ENCODE measurements at places on chromosomes 6 and 20. TPM values are rescaled to one million over a fixed set of nuclear protein-coding genes. Genes with fewer than 3 reads are reported as not detected.
A peak's percentile ranks its signal among the peaks of the same experiment; 100 is the strongest.

The TSHZ2 gene
- 14.8 TPM for total RNA-seq

DNA sequence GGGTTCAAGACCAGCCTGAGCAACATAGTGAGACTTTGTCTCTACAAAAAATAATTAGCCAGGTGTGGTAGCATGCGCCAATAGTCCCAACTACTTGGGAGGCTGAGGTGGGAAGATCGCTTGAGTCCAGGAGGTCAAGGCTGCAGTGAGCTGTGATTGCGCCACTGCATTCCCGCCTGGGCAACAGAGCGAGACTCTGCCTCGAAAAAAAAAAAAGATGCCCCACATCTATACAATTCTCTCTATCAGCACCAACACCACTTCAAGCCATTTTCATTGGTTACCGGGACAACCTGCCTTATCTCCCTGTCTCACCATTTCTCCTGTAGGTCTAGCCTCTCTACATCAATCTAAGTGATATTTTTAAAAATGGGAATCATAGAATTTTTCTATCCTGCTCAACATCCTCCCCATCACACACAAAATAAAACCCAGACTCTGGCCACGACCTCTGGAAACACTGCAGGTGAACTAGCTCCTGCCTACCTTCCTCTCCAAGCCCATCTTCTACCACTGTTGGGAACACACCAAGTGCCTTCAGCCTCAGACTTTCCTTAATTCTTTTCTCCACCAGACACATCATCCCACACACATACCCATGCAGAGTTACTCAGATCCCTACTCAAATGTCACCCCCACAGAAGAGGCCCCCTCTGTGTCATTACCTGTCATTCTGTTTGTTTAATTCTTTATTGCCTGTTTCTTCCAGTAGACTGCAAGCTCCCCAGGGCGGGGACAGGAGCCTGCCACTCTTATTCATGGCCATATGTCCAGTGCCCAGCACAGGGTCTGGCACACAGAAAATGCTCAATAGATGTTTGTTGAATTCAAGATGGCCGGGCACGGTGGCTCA lies 9.6 kb upstream of the PLTP start:
- H3K27ac ChIP-seq: no peak overlapping the region
- no peaks in the 10 kb centered on the region for H3K36me3 ChIP-seq
- no peaks in the 10 kb centered on the region for H3K27me3 ChIP-seq

DNA sequence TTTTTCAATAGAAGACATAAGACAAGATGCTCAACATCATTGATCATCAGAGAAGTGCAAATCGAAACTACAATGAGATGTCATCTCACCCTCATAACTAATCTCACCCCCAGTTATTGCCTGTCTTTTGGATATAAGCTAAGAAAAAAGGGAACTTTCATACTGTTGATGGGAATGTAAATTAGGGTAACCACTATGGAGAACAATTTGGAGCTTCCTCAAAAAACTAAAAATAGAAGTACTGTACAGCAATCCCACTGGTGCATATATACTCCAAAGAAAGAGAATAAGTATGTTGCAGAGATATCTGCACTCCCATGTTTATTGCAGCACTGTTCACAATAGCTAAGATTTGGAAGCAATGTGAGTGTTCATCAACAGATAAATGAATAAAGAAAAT lies 26.4 kb upstream of the PHF3 start:
- no peaks in the 10 kb centered on the region for H3K4me1 ChIP-seq
- H3K36me3 ChIP-seq: no peaks in the 10 kb centered on the region
- no peak for DNase-seq
- H3K4me3 ChIP-seq: no peak overlapping the region
- no peaks in the 10 kb centered on the region for H3K27me3 ChIP-seq

GRCh38 chr6:37800703-37801604 lies 18.6 kb upstream of the ZFAND3 start:
- H3K36me3 ChIP-seq: no peaks in the 10 kb centered on the region
- H3K4me1 ChIP-seq: no peaks in the 10 kb centered on the region
- no peak overlapping the region for H3K27ac ChIP-seq
- DNase-seq: no peak
- no peaks in the 10 kb centered on the region for H3K27me3 ChIP-seq
- no peak overlapping the region for H3K4me3 ChIP-seq

DNA sequence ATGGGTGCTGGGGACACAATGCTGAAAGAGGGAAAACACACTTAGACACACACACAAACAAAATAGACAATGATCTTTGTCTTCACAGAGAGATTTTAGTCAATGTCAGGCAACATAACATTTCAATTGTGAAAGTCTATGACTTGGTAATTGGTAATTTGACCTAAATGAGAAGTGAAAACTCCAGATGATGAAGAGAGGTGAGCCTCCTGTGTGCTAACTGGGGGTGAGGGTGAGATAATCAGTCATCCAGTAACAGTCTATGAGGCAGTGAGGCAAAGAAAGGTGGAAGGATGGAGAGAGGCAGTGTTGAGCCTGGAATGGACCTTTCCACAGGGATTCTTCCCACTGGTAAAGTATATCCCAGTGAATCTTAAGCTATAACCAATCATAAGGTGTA lies 744.2 kb downstream of the MAFB start:
- H3K27ac ChIP-seq: no peak overlapping the region
- no peaks in the 10 kb centered on the region for H3K27me3 ChIP-seq
- no peak overlapping the region for H3K4me3 ChIP-seq

- H3K4me1 ChIP-seq: no peaks in the 10 kb centered on the region
- DNase-seq: no peak
- no peaks in the 10 kb centered on the region for H3K36me3 ChIP-seq
- no peak overlapping the region for H3K4me3 ChIP-seq
Measured at GRCh38 chr6:16228709-16229665, 9.4 kb upstream of the GMPR start.

The C20orf96 gene
- 9.1 TPM for total RNA-seq

- H3K4me1 ChIP-seq: no peaks in the 10 kb centered on the region
- no peaks in the 10 kb centered on the region for H3K27me3 ChIP-seq
- no peak overlapping the region for H3K27ac ChIP-seq
- DNase-seq: no peak
- no peaks in the 10 kb centered on the region for H3K36me3 ChIP-seq
Measured at GRCh38 chr6:168524571-168525001, 83.6 kb downstream of the SMOC2 start.

- no peak overlapping the region for H3K27ac ChIP-seq
- no peaks in the 10 kb centered on the region for H3K36me3 ChIP-seq
- no peaks in the 10 kb centered on the region for H3K4me1 ChIP-seq
- DNase-seq: no peak
- H3K4me3 ChIP-seq: no peak overlapping the region
Measured at GRCh38 chr6:1817033-1817761, 207.5 kb downstream of the FOXC1 start.

GRCh38 chr6:139625998-139626975 lies 251.8 kb upstream of the CITED2 start:
- H3K27ac ChIP-seq: no peak overlapping the region
- H3K4me1 ChIP-seq: no peaks in the 10 kb centered on the region
- DNase-seq: no peak
- H3K36me3 ChIP-seq: no peaks in the 10 kb centered on the region

- no peaks in the 10 kb centered on the region for H3K4me1 ChIP-seq
- DNase-seq: no peak
- no peak overlapping the region for H3K4me3 ChIP-seq
- H3K27ac ChIP-seq: no peak overlapping the region
Measured at GRCh38 chr20:3900187-3900604, 11.0 kb downstream of the PANK2 start.

DNA sequence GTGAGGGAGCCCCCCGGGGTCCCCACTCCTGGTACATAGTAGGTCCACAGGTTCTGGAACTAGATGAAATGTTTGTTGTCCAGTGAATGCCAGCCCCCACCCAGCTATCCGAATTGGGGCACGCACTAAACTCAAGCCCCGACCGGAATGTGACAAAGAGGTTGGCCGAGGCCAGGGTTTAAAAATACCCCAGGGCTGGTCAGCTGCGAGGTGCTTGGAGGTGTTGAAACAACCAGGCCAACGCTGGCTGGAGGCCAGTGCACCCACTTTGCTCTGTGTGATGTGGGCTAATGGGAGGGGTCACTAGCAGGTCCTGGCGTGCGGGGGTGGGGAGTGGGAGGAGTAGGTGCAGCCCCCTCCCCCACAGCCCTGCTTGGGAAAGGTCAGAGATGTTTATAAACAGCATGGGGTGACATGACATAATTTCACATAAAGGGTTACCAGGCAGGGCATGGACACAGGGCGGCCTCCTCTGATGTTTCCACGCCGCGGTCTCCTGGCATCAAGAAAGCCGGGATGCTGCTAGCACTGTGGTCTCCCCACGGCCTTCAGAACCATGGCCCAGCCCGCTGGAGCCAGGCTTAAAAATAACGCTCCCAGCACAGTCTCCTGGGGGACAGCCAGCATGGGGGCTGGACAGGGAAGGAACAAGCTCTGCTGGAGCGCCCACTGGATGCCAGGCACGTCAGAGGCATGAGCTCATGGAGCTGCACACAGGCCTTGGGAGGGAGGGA lies 111.2 kb upstream of the PTPN1 start:
- no peaks in the 10 kb centered on the region for H3K36me3 ChIP-seq
- peak overlapping the region; percentile 22 for H3K27ac ChIP-seq
- DNase-seq: no peak
- no peaks in the 10 kb centered on the region for H3K27me3 ChIP-seq

- no peak overlapping the region for H3K4me3 ChIP-seq
- no peaks in the 10 kb centered on the region for H3K27me3 ChIP-seq
- no peaks in the 10 kb centered on the region for H3K36me3 ChIP-seq
- no peak for DNase-seq
Measured at GRCh38 chr20:37257988-37258387, 3.6 kb downstream of the GHRH start.

The CARMIL1 gene
- 90.0 TPM for total RNA-seq

DNA sequence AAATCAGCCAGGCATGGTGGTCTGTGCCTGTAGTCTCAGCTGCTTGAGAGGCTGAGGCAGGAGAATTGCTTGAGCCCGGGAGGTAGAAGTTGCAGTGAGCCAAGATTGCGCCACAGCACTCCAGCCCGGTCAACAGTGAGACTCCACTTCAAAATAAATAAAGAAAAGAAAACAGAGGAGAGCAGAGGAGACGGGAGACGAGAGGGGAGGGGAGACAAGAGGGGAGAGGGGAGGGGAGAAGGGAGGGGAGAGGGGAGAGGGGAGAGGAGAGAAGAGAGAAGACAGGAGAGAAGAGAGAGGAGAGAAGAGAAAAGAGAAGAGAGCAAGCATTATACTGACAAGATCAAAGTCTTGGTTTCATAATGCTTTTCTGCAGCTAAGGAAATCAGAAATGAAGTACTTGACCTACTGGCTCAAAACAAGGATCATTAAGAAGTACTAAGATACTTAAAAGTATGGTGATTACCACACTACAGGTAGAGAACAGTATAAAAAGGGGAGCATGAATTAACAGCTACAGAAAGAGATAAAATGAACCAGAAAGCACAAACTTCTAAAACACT lies 30.5 kb downstream of the FAM8A1 start:
- H3K4me1 ChIP-seq: no peaks in the 10 kb centered on the region
- peaks cover 45% of the 10 kb centered on the region for H3K36me3 ChIP-seq
- no peak overlapping the region for H3K4me3 ChIP-seq
- H3K27ac ChIP-seq: no peak overlapping the region
- DNase-seq: no peak
- H3K27me3 ChIP-seq: no peaks in the 10 kb centered on the region

GRCh38 chr6:108052706-108053105 lies 21.8 kb downstream of the OSTM1 start:
- H3K4me1 ChIP-seq: no peaks in the 10 kb centered on the region
- DNase-seq: no peak
- H3K4me3 ChIP-seq: no peak overlapping the region
- no peak overlapping the region for H3K27ac ChIP-seq
- H3K36me3 ChIP-seq: no peaks in the 10 kb centered on the region

DNA sequence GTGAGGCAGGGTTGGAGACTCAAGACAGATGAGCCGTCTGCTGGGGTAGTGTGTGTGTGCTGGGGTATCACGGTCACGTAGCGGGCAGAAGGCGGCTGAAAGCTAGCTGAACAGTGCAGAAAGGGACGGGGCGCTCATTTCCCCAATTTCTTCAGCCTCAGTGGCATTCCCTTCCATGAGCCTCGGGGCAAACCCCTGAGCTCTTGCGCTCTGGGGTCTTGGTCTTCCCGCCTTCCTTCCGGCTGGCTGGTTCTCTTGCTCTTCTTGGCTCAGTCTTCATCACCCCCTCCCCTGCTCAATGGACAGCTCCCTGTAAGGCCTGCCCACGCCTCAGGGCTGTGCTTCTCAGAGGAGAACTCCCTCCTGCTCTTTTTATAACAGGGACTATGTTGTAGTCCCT lies 15.5 kb upstream of the TMEM181 start:
- H3K27me3 ChIP-seq: no peaks in the 10 kb centered on the region
- H3K27ac ChIP-seq: no peak overlapping the region
- H3K4me1 ChIP-seq: no peaks in the 10 kb centered on the region
- DNase-seq: no peak
- no peak overlapping the region for H3K4me3 ChIP-seq
- no peaks in the 10 kb centered on the region for H3K36me3 ChIP-seq

The DCDC2 gene
- total RNA-seq: 3.3 TPM

The OR2B6 gene
- total RNA-seq: not detected

The DBNDD2 gene
- total RNA-seq: 62.7 TPM

DNA sequence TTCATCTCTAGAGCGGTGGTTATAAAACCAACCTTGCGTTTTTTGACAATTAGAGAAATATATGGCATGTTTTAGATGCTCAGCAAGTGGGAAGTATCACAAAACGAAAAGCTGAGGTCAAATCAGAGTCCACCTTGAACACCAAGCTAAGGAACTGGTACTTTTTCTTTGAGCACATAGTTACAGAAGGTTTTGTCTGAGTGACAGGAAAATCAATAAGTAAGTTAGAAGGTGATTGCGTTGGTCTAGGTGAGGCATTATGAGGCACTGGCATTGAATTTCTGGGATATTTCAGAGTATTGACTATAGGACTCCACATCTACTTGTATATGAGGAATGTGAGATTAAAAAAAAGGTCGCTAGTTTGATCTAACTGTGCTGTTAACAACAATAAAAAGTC lies 597 bp upstream of the HINT3 start:
- H3K4me3 ChIP-seq: peak overlapping the region; percentile 94
- DNase-seq: no peak
- peak overlapping the region; percentile 93 for H3K27ac ChIP-seq

The SIRPB2 gene
- total RNA-seq: not detected

The TCF21 gene
- total RNA-seq: 6.4 TPM

- no peak overlapping the region for H3K4me3 ChIP-seq
- H3K27ac ChIP-seq: no peak overlapping the region
- no peaks in the 10 kb centered on the region for H3K36me3 ChIP-seq
- H3K4me1 ChIP-seq: no peaks in the 10 kb centered on the region
Measured at GRCh38 chr6:89596484-89596883, 42.1 kb downstream of the LYRM2 start.

DNA sequence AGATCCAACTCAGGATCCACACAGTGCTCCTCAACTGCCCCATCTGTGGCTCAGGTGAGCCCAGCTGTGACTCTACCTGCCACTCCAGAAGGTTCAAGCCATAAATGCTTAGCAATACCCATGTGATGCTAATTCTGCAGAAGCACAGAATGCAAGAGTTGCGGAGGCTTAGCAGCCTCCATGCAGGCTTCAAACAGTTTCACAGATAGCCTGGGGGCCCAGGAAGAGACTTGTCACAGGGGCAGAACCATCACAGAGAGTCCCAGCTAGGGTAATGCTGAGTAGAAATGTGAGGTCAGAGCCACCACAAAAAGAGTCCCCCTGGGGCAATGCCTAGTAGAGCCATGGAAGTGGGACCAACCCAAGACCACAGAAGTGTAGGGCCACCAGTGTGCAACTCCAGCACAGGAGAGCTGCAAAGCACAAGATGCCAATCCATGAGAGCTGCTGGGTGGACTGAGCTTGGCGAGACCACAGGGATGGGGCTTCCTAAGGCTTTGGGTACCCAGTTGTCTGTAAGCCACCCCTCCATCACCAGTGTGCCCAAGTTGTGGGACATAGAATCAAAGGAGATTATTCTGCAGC lies 283.9 kb downstream of the UBE3D start:
- H3K4me1 ChIP-seq: no peaks in the 10 kb centered on the region
- H3K27me3 ChIP-seq: no peaks in the 10 kb centered on the region
- no peak overlapping the region for H3K27ac ChIP-seq

Data from Peyer's patch (tissue), 4 donors.